ENCODE measurements at places on chromosomes 13 and 19. TPM values are rescaled to one million over a fixed set of nuclear protein-coding genes. Genes with fewer than 3 reads are reported as not detected.

GRCh38 chr19:17260842-17261325 lies 3.7 kb downstream of the USHBP1 start:
- peak; percentile 89 for DNase-seq

The SWSAP1 gene
- 1.2 TPM for total RNA-seq

DNA sequence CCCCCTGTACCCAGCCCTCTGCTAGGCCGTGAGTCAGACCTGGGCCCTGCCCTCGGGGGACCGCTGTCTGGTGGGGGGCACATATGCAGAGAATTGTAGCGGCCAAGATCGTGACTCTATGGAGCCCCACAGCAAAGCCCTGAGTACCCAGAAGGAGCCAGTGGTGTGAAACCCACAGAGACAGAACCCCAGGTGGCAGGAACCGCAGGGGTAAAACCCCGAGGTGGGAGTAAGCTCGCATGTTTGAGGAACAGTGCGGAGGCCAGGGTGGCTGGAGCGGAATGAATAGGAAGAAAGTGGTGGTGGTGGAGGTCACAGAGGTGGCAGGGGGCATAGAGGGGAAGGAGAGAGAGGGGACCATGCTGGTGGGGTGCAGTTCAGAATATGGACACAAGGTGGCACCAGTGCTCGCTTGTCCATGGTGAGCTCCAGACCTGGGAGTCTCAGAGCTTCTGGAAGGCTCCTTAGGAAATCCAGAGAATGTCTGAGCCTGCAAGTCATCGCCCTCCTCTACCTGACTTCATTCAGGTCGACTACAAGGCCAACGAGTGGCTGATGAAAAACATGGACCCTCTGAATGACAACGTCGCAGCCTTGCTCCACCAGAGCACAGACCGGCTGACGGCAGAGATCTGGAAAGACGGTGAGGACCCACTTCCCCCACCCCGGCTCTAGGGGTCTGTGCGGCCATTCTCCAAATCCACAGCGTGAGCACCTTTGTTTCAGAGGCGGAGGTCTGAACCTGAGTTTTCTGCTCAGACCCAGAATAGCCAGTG lies 48.9 kb downstream of the MYH14 start:
- no peak for DNase-seq

The SYNGR4 gene
- total RNA-seq = not detected

The OR7D2 gene
- total RNA-seq = 0.22 TPM

DNA sequence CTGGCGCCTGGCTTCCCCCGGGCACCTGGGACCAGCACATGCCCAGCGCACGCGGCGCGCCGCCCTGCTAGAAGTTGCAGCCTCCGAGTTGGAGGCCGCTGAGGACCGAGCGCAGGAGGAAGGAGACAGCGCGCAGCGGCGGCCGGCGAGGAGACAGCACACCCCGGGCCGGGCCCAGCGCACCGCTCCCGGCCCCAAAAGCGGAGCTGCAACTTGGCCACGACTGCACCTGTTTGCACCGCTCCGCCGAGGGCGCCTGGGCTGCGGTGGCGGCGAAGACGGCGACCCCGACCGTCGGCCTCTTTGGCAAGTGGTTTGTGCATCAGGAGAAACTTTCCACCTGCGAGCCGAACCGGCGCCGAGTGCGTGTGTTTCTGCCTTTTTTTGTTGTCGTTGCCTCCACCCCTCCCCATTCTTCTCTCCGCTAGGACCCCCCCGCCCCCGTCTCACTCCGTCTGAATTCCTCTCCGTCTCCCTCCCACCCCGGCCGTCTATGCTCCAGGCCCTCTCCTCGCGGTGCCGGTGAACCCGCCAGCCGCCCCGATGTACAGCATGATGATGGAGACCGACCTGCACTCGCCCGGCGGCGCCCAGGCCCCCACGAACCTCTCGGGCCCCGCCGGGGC lies at the start of gene SOX1:
Gene SOX1, plus strand, starts transcription at position 34 of the 626 bp plus-strand sequence. Its CDS starts 510 bp downstream, at position 544.
- no peak for DNase-seq

The SIGLEC9 gene
- 1.7 TPM for total RNA-seq

The LILRA1 gene
- 0.48 TPM for total RNA-seq
